ENCODE measurements at places on chromosomes 16 and 17.
A peak's percentile ranks its signal among the peaks of the same experiment; 100 is the strongest.

GRCh38 chr16:56192986-56193945 is 2.0 kb downstream of the GNAO1 start:
- no peak for DNase-seq

- no peak for DNase-seq
These were observed 9.9 kb downstream of the SLC5A10 start for GRCh38 chr17:18961634-18962493.

DNA sequence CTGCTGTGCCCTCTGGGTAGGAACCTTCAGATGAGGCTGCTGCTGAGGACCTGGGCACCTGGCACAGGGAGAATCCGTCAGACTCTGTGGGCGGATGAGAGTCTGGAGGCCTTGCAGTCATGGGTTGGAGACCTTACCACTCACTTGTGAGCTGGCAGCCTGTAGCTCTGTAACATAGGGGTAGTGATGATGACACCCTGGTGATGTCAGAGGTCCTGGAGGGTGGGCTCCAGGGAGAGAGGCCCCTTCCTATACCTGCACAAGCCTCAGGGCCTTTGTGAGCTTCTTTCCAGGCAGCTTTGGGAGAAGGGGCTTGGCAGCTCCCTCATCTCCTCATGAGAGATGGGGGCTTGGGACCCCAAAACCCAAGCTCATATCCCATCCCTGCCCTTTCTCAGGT is 1.6 kb downstream of the MIEF2 start:
- no peak for DNase-seq

- DNase-seq: peak; percentile 39
These were observed 1.6 kb downstream of the PRSS41 start for GRCh38 chr16:2799859-2800226.

DNA sequence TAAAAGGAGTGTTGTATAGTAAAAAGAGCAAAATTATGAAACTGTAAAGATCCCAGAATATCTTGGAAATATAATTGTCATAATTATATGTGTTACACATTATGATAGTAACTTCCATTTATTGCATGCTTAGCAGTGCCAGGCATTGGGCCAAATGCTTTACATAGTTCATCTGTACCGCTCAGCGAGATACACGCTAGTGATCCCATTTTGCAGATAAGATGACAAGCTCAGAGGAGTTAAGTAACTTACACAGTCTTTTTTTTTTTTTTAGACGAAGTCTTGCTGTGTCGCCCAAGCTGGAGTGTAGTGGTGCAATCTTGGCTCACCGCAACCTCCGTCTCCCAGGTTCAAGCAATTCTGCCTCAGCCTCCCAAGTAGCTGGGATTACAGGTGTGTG is 6.8 kb upstream of the EZH1 start:
- DNase-seq: no peak

- DNase-seq: no peak
These were observed 23.4 kb upstream of the IL17C start for GRCh38 chr16:88614818-88615580.

DNA sequence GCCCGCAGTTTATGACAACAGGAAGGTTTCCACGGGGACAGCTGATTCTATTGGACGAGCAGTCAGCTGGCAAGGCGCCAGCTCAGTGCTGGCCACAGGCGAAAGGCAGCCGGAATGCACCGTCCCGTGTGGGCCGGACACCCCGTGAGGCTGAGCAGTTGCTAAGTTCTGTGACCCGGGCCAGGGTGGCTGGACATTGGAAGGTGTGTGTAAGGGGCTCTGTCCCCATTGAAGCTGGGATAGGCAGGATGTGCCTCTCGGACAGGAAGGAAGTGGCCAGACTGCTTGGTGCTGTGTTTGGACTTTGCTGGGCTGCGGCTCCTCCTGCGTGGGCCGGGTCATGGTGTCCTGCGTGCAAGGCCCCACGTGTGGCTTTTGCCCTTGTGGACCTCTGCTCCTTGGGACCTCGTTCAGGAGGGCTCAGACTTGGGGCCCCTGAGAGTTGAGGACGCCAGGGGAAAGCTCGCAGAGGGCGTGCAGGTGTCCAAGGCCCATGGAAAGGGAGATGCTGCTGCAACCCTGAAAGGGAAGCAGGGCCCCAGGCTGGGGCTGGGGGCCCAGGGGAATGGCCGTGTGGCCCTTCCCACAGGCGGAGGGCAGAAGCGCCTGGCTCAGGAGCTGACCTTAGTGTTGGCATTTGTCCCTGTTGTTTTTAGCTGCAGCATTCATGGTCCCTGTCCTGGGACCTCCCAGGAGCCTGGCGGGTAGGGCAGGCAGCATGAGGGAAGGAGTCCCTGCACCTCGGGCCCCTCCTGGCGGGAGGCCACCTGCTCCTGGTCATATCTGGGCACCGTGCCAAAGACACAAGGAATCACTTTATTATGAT is 10.0 kb downstream of the BAIAP2 start:
- peak; percentile 48 for DNase-seq

- DNase-seq: no peak
These were observed 27.2 kb upstream of the MEAK7 start for GRCh38 chr16:84531671-84532111.

GRCh38 chr16:25395528-25395927 is 137.9 kb upstream of the ZKSCAN2 start:
- no peak for DNase-seq

DNA sequence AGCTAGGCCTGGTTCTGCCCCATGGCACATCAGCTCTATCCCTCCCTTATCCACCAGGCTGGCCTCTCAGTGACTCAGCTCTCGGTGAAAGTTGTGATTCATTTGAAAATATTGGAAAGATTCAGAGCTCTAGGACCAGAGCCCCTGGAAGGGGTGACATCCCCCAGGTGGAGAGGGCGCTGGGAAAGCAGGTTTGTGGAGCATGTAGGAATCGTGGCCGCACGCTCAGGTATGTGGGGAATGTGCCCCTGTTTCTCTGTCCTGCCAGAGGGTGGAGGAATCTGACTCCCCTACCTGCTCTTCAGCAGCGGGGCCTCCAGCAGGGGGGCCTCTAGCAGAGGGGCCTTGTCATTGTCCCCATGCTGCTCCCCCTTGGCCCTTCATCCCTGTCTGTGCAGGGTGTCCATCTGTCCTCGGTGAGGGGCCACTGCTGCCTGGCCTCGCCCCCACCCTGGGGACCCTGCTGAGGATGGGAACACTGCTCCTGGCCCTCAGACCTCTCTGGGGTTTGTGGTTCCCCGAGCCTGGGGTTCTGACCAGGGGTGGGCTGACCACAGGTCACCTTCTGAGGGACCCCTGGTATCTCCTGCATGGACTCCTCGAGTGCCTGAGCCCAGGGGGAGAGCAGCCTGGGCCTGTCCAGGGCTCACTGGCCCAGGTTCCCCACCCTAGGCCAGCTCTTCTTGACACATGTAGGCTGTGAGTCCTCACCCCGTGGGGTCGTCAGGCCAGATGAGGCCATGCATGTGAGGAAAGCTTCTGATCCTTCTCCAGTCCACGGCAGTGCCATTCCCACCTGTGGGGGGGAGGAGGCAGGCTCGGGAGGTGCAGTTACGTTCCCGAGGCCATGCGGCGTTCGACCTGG is 47.5 kb downstream of the NT5M start:
- no peak for DNase-seq

DNA sequence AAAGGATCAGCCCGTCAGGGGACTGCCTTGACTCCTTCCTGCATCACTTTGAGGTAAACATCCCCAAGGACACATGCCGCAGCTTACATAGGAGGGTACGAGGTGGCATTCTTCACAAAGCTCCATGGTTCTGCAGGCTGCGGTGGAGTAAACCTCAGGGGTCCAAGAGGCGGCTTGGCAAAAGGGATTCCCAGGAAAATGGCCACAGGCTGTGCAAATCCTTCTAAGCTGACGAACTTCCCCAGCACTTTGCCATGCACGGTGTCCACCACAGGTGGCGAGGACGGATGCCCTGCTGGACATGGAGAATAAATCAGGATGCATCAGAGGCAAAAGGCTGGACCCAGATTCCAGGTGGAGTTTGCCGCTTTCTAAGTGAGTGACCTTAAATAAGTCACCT is 4.2 kb downstream of the CES1 start:
- DNase-seq: no peak

- no peak for DNase-seq
These were observed 57.5 kb downstream of the CYTH1 start for GRCh38 chr17:78724544-78724943.

- no peak for DNase-seq
These were observed 320 bp downstream of the SPAG9 start for GRCh38 chr17:51120357-51120738.

GRCh38 chr17:20008242-20009051 is 712 bp upstream of the SPECC1 start:
- DNase-seq: peak; percentile 2

DNA sequence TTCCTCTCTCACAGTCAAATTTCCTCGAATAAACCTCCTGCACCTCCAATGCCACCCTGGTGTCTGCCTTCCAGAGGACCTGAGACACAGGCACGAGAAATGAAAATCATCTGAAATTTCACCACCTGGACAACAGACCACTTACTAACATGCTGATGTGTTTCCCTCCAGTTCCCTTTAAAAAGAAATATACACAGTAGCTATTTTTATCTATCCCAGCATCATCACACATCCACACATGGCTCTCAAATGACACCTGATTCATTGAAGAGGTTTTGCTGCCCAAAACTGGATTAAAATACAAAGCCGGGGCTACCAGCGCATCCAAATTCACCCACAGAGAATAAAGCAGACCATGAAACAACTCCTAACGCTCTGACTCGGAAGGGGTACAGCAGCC is 13.9 kb downstream of the ELAC2 start:
- no peak for DNase-seq

DNA sequence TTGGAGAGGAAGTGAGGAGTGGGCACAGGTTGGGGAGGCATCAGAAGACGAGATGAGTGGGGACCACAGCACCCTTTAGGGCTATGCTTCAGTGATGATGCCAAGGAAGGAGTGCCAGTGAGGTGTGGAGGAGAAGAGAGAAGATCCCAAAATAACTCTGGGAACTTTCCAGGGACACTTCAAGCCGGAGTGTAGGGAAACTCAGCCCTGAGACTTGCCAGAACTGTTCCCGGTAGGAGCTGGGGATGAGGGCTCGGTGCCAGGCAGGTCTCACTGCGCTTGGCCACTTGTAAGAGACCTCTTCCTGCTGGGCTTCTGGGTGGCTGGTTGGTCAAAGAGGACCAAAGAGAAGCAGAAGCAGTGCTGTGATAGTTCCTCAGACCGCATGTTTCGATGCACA is 63.6 kb downstream of the SHISA6 start:
- DNase-seq: no peak

- DNase-seq: no peak
These were observed 26.2 kb downstream of the SLC39A11 start for GRCh38 chr17:73066148-73066884.

DNA sequence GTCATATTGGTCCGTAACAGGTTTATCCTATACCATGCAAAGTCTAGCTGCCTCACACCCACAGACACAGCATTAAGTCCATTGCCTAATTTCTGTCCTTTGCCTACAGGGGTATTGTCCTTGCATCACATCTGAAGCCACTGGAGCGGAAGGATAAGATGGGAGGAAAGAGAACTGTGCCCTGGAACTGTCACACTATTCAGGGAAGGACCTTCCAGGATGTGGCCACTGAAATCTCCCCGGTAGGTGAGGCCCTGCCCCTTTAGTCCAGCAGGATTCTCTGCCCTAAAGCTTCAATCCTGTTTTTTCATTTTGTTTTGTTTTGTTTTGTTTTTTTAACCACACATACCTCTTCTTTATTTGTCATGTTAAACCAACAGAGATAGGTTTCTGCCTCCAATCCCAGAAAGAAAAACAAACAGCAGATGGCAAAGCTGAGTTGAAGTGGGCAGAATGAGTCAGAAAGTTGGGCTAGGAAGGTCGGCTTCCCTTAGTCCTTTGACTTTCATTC is 2.2 kb upstream of the EFTUD2 start:
- DNase-seq: peak; percentile 37

DNA sequence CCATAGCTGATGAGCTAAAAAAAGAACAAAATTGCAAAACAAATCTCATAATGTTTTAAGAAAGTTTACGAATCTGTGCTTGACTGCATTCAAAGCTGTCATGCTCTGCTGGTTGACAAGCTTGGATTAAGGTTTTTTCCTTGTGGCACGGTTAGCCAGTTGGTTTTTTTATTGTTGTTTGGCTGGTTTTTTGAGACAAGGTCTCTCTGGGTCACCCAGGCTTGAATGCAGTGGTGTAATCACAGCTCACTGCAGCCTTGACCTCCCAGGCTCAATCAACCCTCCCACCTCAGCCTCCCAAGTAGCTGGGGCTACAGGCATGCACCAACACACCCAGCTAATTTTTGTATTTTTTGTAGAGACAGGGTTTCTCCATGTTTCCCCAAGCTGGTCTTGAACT is 45.7 kb downstream of the PHKB start:
- DNase-seq: no peak

- DNase-seq: no peak
These were observed 877.4 kb upstream of the GOT2 start for GRCh38 chr16:59611556-59611955.

GRCh38 chr16:61797296-61797795 is 238.9 kb downstream of the CDH8 start:
- no peak for DNase-seq

GRCh38 chr16:59604354-59604753 is 870.2 kb upstream of the GOT2 start:
- no peak for DNase-seq

- no peak for DNase-seq
These were observed 38.4 kb downstream of the SOX9 start for GRCh38 chr17:72158895-72159885.

DNA sequence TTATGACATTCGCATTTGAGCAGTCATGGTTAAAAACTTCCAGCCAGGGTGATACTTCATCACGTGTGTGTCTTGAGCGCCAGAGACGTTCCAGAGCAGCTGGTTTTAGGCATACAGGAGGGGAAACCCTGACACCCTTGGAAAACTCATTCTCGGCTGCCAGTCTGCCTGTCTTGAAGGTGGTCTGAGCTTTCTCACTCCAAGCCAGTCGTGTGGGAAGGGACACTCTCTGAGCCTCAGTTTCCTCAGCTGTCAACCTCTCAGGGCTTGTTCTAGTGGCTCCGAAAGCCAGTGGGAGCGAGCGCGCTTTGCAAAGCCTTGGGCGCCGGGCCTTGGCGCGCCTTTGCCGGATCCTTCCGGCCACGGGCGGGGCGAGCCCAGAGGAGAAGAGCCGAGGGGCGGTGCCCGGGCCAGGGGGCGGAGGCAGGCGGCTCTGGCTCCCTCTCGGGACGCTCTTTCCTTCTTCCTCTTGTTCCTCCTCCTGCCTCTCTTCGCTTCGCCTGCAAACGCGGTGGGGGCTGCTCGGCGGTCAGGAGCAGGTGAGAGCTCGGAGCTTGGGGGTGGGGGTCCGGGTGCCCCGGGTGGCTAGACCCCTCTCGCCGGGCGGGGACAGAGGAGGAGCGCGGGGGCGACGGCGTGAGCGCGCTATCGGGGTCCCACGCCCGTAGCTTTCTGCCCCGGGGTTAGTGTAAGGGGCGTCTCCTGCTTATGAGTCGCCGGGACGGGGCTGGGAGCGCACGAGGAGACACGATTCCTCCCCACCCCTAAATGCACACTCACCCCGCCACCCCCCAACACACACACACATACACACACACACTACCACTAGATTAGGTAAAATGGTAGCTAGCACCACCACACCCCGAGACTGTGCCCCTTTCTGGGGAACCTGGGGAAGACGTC is at the start of gene LDAF1:
TSS of gene LDAF1 (plus strand) at position 467 of the 903 bp plus-strand sequence. CDS start 2,509 bp downstream, outside the sequence.
- DNase-seq: peak; percentile 55
